ENCODE measurements at places on chromosomes 12 and 14.

- DNase-seq, result no peak
These were observed 69.0 kb downstream of the IFT81 start for GRCh38 chr12:110193196-110193595.

DNA sequence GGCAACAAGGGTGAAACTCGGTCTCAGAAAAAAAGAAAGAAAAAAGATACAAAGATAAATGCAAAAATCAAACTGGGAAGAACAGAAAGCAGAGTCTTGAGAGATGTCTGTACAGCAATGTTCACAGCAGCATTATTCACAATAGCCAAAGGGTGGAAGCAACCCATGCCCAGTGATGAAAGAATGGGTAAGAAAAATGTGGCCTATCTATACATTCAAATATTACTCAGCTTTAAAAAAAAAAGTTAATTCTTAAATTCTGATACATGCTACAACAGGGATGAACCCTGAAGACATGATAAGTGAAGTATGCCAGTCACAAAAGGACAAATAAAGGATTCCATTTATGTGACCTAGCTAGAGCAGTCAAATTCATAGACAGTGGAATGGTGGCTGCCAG lies 33.7 kb downstream of the SPPL3 start:
- DNase-seq, result peak; percentile 36

DNA sequence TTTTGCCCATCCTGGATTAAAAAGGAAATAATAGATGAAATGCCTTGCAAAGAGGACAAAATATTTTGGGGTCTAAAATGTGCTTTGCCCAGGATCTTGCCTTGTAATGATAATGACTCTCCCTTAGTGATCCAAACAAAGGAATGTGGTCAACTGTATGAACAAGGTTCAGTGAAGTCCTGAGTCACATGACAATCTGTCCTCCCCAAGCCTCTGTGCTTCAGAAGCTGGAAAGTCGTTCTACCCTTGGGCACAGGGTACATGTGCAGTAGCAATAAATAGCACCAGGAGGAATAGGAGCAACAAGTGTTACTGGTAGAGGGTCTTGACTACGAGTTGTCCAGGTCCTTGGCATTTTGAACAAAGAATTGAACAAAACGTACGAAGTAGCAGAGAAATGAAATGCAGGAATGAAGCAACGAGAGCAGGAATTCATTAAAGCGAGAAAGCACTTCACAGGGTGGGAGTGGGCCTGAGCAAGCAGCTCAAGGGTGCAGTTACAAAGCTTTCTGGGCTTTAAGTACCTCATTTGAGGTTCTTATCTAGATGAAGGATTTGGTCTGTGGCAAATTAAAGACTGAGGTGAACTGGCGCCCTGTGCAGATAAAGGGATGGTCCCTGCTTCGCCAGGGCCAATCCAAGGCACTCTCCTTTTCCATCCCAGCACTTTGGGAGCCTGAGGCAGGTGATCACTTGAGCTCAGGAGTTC lies 65.8 kb downstream of the RESF1 start:
- DNase-seq, result no peak

DNA sequence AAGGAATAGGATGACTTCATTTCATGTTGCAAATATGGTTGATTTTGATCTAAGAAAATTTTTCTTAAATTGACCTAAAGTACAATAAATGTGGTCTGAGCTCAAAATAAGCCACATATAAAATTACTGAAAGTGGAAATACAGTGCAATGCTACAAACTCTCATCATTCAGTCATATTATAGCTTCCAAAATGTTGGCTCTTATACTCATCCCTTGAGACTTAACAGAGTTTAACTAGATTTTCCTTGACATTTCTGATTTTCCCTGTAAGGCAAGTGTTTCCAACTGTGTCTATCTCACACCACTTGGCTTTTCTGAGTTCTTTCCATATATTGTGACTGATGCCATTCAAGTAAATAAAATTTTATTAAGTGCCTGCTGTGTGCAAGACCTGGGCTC lies 123.7 kb upstream of the NTF3 start:
- DNase-seq, result no peak

GRCh38 chr14:97250931-97251330 lies 453.7 kb downstream of the VRK1 start:
- no peak for DNase-seq

All from fibroblast of skin of back (primary cell).